ENCODE measurements at places on chromosomes 1 and 21.
A peak's percentile ranks its signal among the peaks of the same experiment; 100 is the strongest.

GRCh38 chr1:8816264-8816663 is 1.2 kb downstream of the RERE start:
- no peak for DNase-seq

DNA sequence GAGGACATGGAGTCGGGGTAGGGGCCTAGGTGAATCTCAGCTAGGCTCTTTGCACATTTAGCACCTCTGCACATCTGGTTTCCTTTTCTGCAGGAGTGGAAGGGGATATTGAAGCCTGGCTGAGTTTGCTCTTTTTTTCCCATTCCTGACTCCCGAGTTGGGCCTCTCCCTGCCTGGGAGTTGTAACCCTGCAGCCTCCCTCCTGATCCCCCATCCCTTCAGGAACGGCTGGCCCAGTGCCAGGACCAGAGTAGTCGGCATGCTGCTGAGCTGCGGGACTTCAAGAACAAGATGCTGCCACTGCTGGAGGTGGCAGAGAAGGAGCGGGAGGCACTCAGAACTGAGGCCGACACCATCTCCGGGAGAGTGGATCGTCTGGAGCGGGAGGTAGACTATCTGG is 836 bp downstream of the OLFML3 start:
- DNase-seq, result no peak

DNA sequence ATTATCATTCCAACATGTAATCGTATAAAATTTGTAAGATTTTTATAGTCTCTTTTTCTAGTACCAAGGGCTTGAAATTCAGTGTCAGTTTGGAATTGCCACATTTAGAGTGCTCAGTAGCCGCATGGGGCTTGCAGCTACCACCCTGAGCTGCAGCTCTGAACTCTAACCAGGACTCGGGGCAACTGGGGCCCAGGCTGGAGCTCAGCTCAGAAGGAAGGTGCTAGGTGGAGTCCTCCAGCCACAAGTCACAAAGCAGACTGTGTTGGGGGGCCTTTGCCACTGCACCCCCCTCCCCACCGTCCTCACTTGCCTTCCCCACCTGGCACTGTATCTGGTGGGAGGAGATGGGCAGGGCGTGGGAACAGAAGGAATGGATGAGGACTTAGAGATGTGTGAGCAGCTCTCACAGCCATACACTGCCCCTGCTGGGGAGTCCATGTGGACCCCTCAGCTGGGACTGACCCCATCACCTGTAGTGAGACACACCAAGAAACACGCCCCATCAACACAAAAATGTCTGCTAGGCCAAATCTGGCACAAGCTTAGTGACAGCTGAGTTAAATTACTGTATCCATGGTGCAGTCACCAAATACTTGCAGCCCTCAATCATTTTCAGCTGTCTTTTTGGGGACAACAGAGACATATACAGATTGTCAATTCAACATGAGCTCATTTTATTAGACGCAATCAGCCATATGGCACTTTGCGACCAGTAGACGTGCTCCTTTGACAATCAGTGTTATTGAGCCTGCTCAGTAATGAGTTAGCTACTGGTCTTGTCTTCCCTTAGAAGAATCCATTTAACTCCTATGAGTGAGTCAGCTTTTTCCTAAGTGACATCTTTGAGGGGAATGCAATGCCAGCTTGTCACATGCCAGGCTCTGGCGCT is 241.7 kb upstream of the RAB4A start:
- no peak for DNase-seq

DNA sequence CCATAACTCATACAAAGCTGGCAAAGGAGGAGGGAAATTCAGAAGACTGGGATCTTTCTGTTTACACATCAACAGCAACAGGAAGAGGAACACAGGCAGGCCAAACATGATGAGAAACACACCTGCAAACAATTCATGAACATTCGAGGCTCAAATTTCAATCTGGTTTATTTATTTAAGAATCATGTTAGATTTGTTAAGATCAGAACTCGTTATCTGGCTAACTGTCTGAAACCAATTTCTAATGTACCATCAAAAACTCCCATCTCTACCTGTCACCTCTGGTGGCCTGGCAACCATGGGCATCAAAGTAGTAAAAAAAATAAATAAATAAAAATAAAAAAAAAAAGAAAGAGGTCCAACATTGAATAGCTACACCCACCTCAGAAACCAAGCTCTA is 9.8 kb downstream of the LBR start:
- no peak for DNase-seq

DNA sequence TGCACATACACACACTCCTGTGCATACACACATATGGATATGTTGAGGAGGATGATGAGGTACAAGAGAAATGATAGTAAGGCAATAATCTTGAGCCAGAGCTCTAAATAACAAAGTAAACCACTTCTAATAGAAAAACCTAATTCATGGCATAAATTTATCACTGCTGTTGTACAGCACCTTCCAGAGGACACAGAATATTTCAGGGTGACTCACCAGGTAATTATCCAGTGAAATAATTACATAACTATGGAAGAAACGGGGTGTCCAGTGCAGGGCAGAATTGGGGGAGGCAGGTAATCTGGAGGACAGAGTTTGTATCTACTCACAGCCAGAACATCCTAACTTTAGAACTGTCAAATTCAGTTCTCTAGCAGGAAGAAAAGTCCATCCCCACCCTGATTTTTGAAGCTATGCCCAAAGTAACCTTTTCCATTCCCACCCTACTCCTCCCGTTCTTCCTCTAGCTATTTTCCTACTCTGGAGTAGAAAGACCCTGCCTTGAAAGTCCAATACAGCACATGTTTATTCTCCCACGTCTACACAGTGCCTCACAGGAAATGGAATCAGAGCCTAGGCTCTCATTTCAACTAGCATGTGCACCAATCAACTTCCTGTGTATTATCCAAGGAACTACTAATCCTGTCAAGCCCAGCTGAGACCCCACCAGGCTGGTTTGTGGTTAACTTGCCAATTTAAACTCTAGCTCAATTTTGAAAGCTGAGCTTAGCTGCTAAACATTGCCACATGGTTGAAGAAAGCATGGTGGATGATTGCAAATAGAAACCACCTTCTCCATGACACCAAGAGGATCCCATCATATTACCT is 96.6 kb downstream of the PTPN14 start:
- DNase-seq, result no peak

DNA sequence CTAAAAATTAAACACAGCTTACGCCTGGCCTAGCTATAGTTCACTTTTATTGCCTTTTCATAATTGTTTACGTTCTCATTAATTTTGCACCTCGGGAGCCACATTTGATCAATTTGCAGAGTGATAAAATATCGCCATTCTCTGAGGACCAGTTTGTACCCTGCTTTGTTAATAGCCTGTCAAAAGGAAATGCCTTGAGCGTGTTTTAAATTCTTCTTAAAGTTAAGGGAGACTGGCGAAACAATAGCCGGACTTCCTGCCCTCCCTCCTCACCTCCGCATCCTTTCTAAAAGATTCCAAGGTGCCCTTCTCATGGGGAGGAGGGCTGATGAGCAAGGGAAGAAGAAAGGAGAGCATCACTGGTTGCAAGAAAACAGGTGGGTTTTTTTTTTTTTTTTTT is 271.6 kb downstream of the KCNJ6 start:
- DNase-seq, result no peak

DNA sequence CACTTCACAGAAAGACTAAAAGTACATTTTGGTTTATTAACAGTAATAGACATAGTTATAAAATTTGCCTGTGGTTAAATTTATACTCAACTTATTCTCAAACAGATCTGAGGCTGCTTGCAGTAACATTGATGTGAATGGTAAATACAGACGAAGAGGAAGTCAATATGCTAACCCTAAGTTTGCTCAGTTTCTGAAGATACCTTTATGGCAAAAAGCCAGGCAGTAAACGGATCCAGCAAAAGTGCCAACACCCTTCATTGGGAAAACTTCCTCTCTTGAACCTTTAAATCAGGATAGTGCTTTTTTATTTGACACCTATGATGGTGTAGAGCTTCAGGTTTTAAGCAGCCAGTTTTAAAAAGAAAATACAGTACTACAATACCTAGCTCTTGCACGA is 16.6 kb upstream of the CCDC181 start:
- DNase-seq, result no peak

DNA sequence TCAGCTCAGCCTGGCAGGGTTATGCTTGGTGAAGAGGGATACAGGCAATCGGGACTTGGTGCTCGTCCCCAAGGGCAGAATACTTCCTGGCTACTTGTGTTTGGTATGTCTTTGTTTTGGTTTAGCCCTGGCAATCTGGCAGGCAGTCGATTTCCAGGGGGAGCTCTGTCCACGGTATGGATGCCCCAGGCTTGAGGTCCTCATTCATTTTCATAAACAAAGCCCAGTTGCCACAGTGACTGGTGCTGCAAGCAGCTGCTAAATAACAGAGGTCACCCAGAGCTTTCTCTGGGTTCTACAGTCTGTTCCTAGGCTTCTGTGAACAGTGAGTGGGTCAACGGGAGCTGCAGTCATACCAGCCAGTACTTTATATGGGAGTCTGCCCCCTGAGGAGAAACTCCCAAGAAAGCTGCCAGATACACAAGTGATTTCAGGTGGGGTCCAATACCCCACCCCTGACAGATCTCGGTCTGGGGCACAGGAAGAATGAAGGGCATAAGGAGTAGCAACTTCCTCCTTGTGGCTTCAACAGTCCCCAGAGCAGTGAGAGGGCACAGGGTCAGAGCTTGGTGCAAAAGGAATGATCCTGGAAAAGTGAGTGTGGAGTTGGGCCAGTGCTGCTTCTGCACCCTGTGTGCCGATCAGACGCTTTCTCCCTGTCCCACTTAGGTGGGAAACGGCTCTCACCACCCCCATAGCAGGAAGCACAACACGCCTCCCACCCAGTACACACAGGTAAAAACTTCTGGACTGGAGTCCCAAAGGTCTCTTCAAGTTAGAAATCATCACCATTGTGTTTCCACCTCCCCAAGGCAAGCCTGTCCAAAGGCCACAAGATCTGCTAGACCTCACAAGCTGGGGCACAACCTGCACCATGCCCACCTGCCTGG is 55.5 kb downstream of the TGFBR3 start:
- no peak for DNase-seq

DNA sequence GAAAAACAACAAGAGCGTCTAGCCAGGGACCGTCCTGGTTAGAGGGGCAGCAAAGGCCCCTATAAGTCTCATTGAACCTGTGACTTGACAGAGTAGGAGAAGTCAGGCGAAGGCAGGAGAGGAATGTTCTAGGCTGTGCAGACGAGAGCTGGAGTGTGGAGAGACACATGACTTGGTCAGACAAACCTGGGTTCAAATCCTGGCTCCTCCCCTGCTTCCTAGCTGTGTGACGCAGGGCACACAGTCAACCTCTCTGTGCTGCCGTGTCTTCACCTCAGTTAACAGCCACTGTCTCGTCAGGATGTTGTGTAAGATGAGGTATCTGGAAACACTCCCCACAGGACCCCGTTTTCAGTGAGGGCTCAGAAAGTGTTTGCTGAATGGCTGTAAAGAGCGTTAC is 15.6 kb downstream of the SLC66A1 start:
- no peak for DNase-seq

DNA sequence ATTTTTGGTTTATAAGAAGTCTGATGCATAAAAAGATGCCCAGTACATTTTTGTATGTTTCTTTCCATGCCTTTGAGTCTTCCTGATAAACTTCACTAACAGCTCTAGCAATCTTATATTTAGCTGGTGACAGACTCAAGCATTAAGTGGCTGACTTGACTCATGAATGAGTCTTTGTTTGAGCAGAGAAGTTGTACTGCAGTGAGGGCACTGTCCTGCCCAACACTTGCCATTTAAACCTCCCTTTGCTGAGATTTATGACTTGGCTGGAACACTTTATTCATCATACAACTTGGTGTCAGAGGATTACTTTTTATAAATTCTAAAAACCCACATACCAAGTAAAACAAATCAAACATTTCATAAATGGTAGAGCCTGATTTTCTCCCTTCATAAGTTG is 14.6 kb upstream of the CAMSAP2 start:
- DNase-seq, result no peak

DNA sequence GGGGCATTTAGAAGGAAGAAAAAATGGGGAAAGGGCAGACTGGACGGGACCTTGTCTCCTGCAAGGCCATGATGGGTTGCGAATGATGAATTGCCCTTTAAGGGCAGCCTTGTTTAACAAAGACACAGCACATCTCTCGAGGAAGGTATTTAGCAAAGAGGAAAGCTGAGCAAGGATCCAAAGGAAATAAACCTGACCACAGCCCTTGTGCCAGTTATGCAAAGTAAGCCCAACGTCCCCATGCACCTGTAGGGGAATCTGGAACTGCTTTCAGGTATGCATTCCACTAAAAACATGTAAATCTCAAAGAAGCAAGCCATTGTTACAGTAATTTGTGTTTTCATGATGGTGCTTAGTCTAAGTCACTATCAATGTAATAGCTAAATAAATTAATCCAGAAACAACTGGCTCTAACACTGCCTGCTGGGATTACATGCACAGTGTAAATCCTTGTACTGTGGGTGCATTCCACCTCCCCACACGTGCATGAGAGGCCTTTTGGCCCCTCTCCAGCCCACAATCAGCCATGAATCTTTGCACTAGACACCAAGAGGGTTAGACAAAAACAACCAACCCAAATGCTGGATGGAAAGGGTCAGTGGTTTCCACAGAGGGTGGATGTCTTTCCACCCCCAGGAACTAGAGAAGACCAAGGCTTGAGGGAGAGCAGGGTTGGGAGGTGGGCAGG is 228.8 kb upstream of the KAZN start:
- no peak for DNase-seq

GRCh38 chr1:46532498-46533178 is 18.8 kb downstream of the KNCN start:
- DNase-seq, result peak; percentile 45

GRCh38 chr1:54413295-54413694 is 7.1 kb upstream of the SSBP3 start:
- DNase-seq, result no peak

DNA sequence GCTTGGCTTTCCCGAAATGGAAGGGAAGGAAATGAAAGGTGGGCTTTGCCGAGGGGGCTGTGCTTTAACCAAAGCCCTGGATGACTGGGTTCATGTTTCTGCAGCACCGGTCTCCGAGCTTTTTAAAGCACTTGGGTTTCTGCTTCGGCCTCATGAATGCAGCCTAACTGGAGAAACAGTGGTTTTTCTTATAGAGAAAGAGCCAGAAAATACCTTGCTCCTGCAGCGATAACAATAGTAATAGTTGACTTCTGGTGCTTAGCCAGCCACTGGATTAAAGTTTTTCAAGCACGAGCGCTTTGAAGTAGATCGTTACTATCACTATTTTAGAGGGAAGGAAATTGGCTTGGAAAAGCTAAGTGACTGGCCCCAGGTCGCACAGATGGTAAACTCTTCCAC is 500 bp upstream of the DOCK7 start:
- DNase-seq, result no peak

DNA sequence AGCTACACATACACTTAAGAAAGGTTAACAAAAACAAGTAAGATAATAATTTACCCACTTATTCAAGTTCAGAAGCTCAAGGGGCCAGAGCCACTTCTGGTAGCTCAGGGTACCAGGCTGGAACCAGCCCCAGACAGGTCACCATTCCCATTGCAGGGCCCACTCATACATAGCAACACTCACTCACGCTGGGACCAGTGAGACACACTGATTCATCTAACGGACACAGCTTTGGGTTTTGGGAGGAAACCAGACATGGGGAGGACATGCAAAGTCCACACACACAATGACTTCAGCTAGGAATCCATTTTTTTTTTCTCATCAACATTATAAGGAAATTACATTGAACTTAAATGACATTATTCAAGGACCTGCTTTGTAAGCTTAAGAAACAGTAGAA is 169.1 kb downstream of the ZC3H11B start:
- no peak for DNase-seq
